GM12878 (cell line): ENCODE measurements at places on chromosomes 6 and 20.

DNA sequence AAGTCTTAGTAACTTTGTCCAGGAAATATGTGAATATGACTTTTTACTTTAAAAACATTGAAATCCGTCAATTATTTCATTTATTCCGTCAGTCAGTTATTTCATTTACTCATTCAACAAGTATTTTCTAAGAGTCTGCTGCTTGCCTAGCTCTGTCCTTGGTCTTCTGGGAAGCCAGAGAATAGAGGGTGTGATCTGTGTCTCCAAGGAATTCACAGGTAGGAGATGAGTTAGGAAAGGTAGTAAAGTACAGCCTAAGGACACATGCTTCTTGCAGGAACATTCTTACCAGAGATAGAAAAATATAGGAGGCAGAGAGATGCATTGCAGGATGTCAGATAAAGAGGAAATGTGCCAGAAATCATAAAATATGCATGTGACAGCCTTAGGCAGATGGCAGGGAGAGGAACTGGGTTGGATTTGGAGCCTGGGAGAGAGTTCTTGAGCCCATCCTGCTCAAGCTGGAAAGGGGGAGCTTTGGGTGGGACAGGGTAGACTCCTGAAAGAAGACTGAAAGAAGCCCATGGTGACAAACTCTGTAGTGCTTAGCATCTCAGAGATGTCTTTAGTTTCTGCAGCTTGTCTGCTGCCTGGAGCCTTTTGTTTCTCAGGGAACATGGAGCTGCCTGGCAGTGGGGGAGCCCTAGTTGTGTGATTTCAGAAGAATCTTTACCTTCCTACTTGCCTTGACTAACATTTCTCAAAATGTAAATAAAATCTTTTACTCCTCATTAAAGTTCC, 3.5 kb downstream of the SH3BGRL2 start:
- DNase-seq = no peak

DNA sequence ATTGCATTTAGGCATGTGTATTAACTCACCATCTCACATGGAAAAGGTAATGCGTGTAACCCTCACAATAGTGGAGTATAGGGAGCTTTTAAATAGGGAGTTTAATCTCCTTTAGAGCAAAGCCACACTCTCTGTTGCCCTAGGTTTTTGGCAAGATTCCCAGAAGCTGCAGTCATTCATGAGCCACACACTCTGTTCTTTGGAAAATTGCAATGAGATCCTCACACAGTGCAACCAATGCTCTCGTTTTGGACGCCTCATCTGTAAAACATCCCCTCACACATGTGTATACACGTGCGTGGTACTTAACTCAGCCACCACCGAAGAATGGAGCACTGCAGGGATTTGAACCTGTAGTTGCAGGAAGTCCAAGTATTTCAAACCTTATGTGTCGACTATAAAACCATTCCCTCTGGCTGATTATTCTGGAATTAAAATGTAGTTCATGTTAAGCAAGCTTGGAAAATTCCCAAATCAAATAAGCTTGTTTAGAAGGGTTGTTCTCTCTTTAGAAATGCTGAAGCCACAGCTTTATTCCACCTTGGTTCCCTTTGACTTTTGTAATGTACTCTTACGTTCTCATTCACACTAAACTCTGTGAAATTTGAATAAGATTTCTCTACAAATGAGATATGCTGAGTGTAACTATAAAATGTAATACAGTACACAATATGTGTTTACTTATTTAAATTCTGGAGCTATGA, 489.8 kb upstream of the MANEA start:
- DNase-seq = no peak

DNA sequence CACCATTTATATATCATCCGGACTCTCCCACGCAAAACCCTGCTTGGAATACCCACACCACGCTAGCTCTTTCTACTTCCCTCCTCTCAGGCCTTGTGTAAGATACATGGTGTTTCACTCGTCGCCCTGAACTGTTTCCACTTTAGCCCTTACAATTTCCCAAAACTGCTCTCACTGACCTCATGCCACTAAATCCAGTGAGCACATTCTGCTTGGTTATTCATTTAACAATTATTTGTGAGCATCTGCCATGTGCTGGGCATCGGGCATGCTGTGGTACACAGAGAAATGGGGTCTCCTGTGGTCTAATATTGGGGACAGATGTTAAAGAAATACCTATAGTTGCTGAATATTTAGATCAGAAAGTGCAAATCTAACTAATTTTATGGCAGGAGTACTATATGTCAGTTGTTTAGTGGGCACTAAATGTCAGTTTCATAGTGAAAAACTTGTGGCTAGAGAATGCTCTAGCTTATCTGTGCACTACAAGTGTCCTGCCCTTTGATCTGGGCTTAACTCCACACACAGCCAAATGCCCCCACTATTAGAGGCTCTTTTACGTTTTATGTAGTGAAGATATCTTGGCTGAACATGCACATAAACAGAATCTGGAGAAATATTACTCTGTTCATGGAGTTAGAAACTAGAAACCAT, 41.0 kb downstream of the PLEKHG1 start:
- no peak for DNase-seq

- no peak for DNase-seq
These were observed 383.7 kb upstream of the CDH4 start for GRCh38 chr20:60868316-60868891.

DNA sequence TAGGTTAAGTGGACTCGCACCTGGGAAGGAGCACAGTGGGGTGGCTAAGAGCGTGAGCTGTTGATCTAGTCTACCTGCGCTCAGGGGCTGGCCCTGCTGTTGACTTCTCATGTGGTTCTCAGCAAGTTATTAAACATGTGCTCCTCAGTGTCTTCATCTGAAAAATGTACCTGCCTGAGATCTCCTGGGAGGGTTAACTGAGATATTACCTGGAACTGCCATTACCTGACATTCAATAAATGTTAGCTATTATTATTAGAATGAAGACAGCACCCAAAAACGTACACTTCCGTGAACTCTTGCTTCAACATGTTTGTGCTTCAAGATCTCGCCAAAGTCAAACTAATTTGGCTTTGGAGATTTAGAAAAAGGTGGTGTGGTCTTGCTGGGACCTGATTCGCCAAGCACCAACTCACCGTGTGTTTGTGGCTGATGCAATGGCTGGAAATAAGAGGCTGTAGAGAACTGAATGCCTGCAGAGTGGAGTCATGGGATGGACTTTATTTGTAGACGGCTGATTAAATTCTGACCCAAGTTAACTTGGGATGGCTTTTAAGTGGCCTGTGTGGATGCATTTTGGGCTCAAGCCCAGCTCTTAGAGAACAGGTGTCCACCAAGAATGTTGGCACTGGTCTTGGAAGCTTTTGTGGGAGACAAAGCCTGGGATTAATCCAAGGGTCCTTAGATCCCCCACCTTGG, 692.9 kb downstream of the QKI start:
- no peak for DNase-seq

GRCh38 chr20:47392721-47393073, 36.2 kb upstream of the ZMYND8 start:
- no peak for DNase-seq

GRCh38 chr20:63359937-63360849, 956 bp downstream of the CHRNA4 start:
- no peak for DNase-seq

GRCh38 chr20:50129662-50130355, 16.9 kb upstream of the UBE2V1 start:
- no peak for DNase-seq

DNA sequence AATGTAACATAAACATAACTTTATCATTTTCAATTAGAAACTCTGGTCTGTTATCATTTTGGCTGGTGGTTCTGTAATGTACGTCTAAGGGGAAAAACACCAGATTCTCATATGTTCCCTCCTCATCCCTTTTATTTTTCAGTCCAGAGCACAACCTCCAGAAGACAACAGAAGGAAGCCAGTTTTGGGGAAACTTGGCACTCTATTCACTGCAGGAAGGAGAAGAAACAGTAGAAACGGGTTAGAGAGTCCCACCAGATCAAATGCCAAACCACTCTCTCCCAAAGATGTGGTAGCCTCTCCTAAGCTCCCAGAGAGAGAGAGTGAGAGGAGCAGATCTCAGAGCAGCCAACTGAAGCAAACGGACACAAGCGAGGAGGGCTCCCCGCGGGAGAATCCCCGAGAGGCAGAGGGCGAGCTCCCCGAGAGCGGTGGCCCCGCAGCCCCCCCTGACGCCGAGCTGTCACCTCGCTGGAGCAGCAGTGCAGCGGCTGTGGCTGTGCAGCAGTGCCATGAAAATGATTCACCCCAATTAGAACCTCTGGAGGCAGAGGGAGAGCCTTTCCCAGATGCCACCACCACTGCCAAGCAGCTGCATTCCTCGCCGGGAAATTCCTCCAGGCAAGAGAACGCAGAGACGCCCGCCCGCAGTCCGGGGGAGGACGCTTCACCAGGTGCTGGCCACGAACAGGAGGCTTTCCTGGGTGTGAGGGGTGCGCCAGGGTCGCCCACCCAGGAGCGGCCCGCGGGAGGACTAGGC, 117.8 kb downstream of the RTN4IP1 start:
- DNase-seq = no peak

DNA sequence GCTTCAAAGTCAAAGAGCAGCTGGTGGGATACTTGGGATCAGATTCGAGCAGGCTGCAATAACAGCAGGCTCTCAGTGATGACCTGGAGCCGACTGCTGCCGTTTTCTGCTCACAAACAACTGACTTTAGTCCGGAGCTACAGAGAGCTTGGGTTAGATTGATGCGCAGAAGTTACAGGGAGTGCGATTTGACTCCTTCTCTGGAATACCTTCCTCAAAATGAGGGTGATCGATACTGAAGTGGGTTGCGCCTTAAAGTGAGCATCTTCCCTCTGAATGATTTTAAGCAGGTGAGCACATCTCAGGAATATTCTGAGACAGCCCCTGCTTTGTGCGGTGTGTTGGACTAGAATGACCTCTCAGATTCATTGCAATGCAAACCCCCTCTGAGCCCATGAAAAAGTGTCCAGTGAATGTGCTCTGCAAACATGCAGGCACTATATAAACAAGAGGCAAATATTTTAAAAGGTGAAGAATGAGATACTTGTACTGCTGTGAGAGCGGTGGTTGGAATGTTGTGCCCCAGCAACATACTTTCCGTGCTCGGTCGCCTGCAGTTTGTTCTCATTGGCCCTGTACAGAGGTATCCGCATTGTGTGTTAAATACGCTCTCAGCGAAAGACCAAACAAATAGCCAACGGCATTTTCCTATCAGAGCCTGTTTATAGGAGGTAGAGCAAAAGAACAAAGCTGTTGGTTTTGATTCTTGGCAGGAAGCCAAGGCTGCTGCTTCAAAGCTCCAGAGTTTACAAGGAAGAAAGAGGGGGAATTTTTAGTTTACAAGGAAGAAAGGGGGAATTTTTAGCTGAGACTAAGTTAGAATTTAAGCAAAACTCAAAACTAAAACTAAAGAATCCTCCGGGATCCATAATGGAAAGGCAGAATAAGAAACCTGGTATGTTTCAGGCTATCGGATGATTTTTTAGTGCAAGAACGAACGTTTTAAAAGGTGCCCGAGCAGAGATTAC, 67.7 kb downstream of the PHACTR2 start:
- DNase-seq = no peak

DNA sequence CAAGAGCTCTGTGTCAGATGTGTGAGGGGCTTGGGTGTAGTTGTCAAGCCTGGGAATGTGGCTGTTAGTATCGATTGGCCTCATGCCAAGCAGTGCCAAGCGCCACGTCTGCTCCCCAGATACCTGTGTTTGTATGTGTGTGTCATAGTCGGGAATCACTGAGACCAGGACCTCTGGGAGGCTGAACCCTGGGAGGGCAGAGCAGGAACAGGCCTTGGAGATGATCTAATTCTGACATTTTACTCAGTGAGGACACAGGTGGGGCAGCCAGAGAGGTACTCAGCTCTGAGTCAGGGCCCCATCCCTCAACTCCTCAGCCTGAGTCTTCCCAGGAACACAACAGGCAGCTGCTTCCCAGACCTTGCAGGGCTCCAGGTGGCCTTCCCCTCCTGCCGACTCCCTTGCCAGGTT, 51.2 kb upstream of the FANCE start:
- DNase-seq = no peak

DNA sequence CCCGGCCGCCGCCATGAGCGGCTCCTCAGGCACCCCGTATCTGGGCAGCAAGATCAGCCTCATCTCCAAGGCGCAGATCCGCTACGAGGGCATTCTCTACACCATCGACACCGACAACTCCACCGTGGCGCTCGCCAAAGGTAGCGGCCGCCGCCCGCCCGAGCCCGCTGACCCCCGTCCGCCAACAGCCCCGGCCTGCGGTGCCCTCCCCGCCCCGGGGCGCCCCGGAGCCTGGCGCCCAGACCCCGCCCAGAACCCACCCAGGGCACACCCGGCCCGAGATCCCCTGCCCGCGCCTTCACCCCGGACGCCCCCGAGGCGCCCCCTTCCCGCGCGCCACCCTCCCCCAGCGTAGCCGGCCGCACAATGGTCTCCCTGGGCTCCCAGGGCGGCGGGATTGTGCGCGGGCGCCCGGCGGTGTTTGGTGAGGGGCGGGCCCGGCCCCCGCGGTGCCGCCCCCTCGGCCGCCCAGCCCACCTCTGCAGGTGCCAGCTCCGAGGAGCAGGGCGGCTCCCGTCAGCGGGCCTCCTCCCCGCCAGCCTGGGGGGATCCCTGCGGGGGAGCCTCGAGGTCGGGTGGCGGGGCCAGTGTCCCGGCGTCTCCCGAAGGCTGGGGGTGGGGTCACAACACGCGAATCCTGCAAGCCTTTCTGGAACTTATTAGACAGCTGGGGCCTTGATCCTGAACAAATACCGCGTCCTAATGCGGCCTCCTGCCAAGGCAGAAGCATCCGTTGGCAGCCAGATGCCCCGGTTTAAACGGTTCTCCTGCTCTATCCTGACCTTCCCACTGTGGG, 577 bp downstream of the LSM14B start:
- no peak for DNase-seq

DNA sequence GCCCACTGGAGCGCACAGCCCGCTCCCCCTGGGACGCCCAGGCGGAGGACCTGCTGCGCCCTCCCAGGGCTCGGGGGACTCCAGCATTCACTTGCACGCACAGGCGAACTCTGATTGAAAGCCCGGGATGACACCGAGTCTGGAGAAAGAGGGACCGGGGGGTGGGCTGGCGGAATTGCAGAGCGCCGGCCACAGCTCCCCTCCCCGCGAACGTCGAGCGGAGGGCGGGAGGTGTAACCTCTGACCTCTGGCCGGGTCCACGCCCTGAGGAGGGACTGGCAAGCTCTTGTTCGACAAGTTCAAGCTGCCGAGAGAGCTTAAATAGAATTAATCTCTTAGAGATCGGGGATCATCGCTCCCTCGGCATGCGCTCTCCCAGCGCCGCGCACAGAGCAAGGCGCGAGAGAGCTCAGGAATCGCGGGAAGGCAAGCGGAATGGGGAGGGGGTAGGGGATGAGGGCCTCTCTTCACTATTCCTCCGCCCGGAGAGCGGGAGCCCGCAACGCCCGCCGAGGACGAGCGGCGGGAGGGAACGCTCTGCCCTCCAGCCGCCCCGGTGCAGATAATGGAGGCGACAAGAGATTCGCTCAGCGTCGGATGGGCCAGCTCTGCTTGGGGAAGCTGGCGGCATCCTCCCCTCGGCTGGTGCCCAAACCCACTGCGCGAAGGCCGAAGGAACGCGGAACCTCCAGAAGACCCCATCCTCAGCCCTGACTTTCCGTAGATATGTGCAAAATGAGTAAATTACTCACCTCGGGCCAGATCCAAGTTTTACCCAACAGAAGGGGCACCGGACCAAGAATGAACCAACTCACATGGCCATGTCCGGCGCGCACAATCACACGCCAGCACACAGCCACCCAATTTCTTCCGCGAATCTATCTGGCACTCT, 761 bp upstream of the NR2E1 start:
- no peak for DNase-seq

GRCh38 chr20:61918548-61918947, 147.1 kb downstream of the TAF4 start:
- no peak for DNase-seq
